Kidney capillary endothelial cell (primary cell): ENCODE measurements at places on chromosomes 11 and 22.

DNA sequence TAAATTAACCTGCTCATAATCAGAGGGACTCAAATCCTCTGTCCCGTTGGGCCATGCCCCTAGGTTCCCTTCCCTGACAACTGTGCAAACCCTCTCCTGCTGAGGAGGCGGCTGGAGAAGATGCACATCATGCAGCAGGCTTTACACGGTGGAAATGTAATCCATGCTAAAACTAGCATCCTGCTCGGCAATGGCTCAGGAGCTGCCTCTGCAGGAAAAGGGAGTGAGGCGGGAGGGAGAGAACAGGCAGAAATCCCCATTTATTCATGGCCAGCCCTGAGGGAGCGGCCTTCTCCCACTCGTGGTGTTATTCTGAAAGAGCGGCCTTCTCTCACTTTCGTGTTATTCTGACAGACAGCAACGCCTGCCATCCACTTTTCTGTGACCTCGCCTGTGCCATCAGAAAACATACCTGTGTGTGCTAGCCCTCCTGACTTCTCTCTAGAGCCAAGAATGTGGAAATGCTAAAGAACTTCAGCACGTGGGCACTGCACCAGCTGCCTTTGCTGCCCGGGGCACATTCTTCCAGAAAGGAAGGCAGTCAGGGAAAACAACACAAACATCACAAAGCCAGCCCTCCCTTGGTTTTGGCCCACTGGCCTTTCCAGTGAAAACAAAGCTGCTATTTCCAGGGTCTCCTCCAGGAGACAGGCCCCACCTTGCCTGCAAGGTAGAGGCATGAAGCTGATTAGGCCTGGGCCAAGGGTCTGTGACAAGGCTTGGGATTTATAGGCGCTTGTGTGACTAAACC is 62.9 kb upstream of the BID start:
- no peak for DNase-seq

DNA sequence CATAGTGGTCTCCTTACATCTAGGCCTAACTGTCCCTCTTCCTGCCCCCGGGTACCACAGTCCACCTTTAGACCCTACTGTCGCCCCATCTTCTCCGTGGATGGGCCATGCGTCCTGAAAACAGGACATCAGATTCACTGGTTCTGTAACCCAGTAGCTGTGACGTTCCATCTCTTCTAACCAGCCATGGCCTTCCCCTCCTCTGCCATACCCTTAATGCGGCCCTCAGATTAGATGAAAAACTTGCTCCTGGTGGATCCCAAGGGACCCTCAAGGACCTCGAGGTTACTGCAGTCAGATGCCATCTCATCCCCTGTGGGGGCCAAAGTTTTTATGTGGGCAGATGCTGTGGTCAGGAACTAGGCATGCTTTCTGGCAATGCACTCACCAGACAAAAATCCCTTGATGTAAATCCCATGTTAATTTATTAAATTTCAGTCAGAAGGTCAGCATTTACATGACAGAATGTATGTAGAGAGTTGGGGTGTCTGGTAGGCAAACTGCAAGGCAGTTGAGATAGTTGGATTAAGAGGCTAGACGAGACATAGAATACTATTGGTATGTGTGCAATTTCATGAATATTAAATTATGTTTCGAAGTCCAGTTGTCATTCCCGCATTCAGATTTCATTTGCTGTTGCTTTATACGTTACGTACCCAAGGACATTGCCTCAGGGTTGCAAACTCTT is 64.3 kb downstream of the WNT11 start:
- DNase-seq: no peak

DNA sequence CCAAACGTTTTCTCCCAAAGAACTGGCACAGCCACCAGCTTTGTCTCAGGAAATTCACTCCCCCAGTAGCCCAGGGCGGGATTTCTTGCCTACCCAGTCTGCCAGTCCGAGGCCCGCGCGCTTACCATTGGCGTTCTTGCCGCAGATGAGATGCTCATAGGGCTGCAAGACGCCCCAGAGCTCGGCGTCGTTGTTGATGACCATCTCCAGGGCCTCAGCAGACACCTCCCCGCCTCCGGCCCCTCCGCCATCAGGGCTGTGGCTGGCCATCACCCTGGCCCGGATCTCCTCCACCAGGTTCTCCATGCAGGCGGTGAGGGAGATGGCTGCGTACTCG is 1.3 kb downstream of the ABTB2 start:
- peak; percentile 16 for DNase-seq

- no peak for DNase-seq
These were observed 23.5 kb downstream of the TESMIN start for GRCh38 chr11:68727783-68728182.

DNA sequence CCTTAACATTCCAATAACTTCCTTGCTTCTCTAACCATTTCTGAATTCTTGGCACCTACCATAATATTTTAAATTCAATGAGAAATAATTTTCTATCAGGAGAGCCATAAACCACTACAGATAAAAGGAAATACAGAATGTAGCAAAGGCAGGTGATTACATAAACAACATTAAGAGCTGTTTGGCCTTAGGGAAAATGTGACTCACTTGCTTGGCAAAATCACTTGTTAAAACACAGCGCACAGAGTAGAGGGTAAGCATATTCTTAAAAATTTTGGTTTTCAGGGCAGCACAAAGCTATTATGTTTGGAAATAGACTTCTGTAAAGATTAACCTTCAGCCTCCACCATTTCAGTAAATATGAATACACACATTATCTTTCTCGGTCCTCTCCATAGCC is 26.4 kb downstream of the IZUMO1R start:
- DNase-seq: no peak

GRCh38 chr11:116053548-116053919 is 549.3 kb upstream of the CADM1 start:
- DNase-seq: no peak

GRCh38 chr22:40334060-40334459 is 12.2 kb upstream of the ADSL start:
- DNase-seq: no peak
